MCF 10A (cell line): ENCODE measurements at places on chromosomes 1 and 21.

GRCh38 chr1:38571726-38572125 lies 287.8 kb downstream of the RRAGC start:
- peak; percentile 10 for DNase-seq

GRCh38 chr1:227459977-227460376 lies 103.4 kb upstream of the ZNF678 start:
- DNase-seq = no peak

DNA sequence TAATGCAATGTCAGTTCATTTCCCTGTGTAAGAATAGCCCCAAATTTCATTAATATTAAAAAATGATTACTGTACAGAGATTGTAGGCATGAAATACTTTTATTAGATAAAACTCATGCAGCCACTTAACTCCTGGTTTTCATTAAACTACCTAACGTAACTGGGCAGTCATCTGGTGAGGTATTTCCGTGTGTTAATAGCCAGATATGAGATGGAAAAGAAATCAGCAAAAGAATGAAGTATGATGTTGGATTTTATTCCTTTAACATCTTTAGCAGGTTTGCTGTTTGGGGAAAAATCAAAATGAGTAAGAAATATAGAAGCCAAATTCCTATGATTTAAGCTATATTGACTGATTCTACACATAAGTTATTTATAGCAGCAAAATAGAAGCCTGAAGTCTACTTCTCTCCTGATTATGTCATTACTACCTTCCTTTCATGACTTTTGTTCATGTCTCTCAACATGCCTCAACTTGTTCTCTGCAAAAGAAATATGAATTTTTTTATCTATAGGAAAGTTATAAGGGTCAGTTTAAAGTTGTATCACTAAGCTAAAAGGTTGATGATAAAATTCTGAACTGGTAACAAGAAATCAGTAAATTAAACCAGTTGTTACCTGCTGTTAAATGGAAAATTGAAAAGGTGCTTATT lies 42.6 kb downstream of the CCDC18 start:
- no peak for DNase-seq

- DNase-seq = peak; percentile 71
Observed at GRCh38 chr1:228149406-228150119, at the start of gene GJC2. GJC2 (plus strand) TSS chr1:228149930; CDS start chr1:228157759, 7,829 bp downstream.

- peak; percentile 73 for DNase-seq
Observed at GRCh38 chr1:51686450-51686849, 69.6 kb downstream of the OSBPL9 start.

DNA sequence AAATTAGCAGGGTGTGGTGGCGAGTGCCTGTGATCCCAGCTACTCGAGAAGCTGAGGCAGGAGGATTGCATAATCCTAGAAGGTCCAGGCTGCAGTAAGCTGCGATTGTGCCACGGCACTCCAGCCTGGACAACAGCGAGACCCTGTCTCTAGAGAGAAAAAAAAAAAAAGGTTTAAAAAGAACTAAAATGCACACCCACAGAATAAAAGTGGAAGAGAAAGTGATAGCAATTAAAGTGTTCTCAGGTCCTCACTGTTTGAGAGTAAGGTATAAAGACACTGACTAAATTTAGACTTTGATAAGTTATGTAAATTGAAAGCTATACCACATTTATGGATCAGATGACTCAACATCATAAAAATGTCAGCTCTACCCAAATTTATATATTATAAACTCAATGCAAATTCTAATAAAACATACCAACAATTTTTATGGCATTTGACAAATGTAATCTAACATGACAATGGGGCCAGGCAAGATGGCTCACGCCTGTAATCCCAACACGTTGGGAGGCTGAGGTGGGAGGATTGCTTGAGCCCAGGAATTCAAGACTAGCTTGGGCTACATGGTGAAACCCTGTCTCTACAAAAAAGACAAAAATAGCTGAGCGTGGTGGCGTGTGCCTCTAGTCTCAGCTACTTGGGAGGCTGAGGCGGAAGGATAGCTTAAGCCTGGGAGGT lies 11.8 kb downstream of the ZBTB17 start:
- no peak for DNase-seq

DNA sequence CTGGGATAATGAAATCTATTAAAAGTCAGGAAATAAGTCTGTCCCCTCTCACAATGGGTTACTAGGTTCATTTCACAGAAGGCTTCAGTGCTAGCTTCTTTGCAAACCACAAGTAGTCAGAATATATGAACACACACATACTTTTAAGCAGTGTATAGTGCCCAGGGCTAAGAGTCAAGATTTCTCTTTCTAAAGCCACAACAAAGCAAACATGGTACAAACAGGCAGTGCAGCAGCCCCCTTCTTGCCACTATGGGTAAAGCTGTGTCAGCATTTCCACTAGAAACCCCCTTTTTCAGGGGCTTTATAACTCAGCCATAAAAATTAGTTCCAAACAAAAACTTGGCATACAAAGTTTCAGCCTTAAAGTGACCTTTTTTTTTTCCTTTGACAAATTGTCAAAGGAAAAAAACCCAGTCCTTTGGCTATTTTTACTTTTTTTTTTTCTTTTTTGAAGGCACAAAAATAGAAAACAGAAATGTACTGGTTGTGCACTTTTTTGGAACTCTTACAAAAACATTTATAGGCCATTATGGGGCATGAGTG lies 315.4 kb downstream of the LMO4 start:
- no peak for DNase-seq

DNA sequence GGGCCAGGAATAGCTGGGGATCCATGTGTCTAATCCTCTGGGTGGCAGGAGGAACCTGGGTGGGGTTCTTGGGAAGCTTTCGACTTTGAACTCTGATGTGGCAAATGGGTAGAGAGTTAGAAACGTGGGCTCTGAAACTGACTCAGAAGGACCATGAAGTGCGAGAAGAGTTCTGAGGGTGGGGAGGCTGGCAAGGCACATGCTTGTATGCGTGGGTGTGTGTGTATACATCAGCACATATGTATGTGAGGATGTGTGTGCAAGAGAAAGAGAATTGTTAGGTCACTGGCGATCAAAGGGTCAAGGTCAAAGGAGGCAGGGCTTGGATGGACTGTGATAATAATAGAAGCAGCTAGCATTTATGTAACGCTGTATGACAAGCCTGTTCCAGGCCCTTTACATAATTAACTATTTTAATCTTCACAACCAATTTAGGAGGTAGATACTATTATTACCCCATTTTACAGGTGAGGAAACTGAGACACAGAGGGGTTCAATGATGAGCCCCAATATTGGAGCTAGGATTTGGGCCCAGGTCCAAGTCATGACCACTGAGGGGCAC lies 84.5 kb upstream of the POU3F1 start:
- no peak for DNase-seq

DNA sequence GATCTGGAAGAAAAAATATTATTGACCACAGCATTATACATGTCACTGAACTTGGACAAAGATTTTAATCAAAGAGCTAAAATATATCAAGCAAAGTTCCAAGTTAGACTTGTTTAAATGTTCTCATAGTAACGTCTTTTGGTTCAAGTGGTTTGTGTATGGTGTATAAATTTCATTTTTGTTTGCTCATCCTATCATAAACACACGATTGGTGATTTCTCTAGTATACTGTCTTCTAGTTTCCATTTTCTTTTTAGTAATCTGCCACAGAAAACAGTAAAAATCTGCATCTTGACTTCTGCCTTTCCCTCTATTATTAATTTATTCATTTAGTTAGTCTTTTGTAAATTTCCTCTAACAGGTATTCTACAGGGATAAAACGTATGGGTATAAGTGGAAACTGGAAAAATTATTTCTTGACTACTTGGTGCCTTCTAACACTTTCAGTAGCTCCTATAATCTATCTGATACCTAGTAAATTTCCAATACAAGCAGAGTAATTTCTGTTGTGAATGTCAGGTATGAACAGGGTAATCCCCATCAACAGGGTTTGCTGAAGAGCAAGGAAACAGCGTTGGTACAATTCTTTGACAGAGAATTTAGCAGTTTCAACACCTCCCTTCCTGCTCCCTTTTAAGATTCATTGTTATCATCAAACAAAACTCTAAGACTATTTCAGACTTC lies 268.0 kb downstream of the PTPRC start:
- no peak for DNase-seq

DNA sequence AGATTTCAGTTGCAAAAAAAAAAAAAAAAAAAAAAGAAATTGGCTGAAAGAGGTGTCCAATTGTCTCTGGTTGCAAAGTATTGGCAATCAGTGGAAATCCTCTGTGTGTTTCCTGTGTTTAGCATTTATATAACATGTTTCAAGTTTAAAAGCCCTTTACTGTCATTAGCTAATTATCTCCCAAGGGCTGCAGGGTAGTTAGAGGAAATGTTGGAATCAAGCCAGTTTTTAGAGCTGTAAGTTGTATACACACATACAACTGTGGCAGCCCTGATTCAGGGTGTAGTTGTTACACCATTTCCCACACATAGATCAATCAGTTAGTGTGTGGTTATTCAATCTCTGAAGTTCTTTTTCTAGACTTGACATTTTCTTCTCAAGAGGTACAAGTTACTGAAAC lies 8.9 kb upstream of the ZNF326 start:
- DNase-seq = no peak

GRCh38 chr1:236534151-236534651 lies 10.4 kb downstream of the LGALS8 start:
- DNase-seq = peak; percentile 22

DNA sequence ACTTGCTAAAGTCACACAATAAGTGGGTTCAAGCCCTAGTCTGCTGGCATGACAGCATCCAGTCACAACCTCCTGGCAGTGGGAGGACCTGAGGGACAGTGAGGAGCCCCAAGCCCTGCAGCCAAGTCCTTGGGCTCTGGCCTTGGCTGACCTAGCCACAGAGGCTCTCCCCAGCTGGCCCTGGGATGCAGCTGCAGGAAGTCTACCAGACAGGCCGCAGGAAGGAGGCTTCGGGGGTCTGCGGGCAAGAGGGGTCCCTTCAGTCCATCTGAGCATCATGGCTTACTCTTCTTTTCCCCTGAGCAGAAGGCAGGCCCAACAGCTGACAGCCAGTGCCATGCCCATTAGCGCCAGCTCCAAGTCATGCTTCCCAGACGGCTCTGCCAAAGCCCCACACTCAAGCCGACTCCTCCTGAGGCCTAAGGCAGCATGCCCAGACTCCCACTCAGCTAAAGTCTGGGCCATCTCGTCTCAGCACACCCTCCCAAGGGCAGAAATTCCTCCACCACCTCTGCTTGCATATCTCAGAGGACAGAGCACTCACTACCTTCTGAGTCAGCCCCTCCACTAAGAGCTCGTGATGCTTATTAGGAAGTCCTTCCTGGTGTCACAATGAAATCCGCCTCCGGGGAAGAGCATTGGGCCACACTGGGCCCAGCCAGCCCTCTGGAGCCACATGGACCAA lies 20.1 kb downstream of the SLC1A7 start:
- DNase-seq = no peak

DNA sequence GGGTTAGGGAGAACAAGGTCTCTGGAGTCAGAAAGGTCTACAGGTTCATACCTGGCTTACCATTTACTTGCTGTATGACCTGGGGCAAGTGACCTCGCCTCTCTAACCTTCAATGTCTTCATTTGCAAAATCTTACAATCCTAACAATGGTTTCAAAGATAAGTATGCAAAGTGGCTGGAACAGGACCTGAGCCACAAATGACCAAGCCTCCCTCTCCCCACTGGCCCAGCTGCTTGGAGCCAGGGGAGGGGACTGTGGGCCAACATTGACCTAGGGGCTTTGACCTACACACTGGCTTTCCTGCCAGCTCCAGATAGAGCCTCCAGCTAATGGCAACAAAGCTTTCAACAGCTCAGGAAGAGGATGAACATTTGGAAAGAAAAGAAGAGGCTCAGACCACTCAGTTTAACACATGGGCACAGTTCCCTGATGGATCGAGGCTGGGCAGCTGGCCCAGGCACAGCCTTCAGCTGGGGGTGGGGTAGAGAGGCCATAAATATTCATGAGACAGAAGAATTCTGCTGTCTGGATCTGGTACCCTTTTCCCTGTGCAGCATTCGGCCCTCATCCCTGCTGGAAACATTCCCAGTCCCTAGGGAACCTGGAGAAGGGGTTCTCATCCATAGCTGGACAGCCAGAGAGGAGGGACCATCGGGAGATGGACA lies 12.9 kb downstream of the PTAFR start:
- no peak for DNase-seq

- peak; percentile 95 for DNase-seq
Observed at GRCh38 chr1:231421971-231422797, at the start of gene EGLN1. EGLN1 (minus strand) TSS chr1:231422287; CDS start chr1:231421888, 399 bp downstream.

DNA sequence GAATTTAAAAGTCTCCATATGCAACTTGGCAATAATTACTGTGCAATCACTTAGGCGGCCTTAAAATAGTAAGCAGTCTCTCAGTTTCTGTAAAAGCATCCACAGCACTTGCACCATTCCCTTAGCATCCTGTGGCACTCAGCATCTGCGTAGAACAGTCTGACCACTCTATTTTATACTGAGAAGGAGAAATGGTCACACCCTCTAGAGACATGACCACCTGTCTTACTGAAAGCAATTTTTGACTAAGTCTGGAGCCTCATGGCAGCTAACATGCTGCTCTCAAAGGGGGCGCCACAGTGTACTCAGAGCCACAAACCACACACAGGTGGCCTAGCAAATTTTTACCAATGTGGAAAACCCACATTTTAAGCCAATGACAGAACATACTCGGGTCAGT lies 62.0 kb downstream of the KCNK1 start:
- peak; percentile 18 for DNase-seq

DNA sequence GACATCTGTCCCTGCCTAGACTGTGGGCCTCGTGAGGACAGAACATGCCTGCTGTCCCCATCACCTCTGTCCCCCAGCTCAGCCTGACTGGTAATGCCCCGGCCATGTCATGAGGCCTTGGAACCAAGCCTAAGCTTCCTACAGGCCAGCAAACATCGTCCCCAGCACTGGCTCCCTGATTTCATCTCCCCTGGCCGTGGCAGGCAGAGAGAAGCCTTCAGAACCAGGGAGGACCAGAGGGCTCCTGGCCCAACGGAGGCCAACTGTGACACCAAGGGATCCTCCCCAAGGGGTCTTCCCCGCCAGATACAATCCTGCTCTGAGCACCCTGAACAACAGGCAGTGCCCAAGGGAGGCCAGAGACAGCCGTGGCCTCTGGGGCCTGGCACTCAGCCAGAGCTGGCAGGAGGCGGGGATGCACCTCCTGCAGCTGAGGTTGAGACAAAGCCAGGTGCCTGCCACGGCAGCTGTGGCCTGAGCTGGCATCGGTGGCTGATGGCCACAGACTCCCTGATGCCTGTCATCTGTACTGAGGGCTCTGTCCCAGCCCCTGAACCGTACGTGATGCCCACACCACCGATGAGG lies 9.9 kb upstream of the NPHP4 start:
- peak; percentile 38 for DNase-seq

DNA sequence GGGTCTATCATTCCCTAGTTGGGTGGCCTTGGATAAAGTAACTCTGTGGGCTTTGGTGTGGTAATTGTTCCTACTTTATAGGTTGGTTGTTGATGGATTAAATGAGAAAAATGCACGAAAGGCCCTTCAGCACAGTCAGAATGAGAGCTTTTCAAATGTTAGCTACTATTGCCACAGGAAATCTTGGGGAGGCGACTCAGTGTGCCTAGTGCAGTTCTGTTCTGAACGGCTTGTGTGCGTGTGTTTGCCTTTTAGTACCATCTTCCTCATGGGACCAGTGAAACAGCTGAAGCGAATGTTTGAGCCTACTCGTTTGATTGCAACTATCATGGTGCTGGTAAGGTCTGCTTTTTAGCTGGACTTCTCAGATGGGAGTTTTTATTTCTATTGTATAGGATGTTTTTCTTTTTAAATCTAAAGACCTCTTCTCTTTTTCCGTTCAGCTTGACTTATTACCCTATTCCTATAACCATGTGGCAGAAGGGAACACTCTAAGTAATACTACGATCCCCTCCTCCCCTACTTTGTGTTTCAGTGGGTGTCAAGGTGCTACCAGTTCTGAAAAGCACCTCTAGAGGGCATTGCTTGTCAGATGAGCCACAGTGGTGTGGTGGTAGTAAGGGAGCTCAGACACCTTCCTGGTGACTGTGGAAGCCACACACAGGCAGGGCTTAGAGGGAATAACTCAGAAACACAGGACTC lies 9.2 kb downstream of the SFT2D2 start:
- peak; percentile 84 for DNase-seq

- no peak for DNase-seq
Observed at GRCh38 chr1:162293073-162293692, 83.5 kb downstream of the SPATA46 start.
